ENCODE measurements at places on chromosomes 1 and 21. TPM values are rescaled to one million over a fixed set of nuclear protein-coding genes. Genes with fewer than 3 reads are reported as not detected.
A peak's percentile ranks its signal among the peaks of the same experiment; 100 is the strongest.

Gene CD53
- total RNA-seq = 490 TPM

- no peak overlapping the region for H3K4me3 ChIP-seq
- no peaks in the 10 kb centered on the region for H3K4me1 ChIP-seq
- no peaks in the 10 kb centered on the region for H3K36me3 ChIP-seq
- H3K27ac ChIP-seq = no peak overlapping the region
Observed at GRCh38 chr1:61293197-61293596, 210.8 kb downstream of the NFIA start.

DNA sequence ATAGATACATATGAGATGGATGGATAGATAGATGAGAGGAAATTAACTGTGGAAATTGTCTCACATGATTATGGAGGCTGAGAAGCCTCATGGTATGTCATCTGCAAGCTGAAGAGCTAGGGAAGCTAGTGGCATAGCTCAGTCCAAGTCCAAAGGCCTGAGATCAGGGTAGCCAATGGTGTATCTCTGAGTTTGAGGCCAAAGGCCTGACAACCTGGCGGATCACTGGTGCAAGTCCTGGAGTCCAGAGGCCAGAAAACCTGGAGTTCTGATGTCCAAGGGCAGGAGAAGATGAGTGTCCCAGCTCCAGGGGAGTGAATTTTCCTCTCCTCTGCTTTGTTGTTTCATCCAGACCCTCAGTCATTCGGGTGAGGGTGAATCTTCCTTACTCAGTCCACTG is 43.9 kb upstream of the SPOCD1 start:
- DNase-seq = no peak
- H3K4me1 ChIP-seq = no peaks in the 10 kb centered on the region
- no peak overlapping the region for H3K4me3 ChIP-seq
- no peak overlapping the region for H3K27ac ChIP-seq
- H3K27me3 ChIP-seq = no peaks in the 10 kb centered on the region

DNA sequence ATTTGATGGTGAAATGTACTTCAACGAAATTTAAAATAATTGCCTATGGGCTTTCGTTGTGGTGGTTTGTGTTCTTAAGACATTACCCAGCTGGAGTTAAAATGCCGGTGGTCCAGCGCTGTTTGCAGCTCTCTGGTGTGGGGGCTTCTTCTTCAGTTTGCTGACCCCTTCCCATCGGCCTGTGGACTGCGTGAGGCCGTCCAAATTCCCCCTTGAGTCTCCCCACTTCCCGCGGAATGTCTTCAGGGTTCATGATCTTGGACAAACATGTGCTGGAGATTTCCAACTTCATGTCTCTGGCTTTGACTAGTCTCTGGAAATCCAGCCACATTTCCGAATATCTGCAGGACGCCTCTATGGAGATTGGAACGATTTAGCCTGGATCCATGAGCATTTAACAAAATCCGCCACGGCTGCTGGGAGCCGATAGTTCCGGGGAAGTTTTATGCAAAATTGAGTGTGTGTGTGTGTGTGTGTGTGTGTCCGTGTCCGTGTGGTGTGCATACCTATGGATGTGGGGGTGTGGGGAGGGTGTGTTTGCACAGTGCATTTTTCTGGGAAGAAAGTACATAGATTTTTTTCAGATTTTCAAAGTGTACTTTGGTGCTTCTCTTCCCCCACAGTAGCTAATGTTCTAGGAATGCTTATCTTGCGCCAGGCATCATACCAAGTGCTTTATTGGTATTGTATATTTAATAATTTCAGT is 117.2 kb downstream of the PCP4 start:
- no peak overlapping the region for H3K4me3 ChIP-seq
- DNase-seq = no peak
- no peaks in the 10 kb centered on the region for H3K36me3 ChIP-seq
- H3K4me1 ChIP-seq = no peaks in the 10 kb centered on the region
- no peak overlapping the region for H3K27ac ChIP-seq

DNA sequence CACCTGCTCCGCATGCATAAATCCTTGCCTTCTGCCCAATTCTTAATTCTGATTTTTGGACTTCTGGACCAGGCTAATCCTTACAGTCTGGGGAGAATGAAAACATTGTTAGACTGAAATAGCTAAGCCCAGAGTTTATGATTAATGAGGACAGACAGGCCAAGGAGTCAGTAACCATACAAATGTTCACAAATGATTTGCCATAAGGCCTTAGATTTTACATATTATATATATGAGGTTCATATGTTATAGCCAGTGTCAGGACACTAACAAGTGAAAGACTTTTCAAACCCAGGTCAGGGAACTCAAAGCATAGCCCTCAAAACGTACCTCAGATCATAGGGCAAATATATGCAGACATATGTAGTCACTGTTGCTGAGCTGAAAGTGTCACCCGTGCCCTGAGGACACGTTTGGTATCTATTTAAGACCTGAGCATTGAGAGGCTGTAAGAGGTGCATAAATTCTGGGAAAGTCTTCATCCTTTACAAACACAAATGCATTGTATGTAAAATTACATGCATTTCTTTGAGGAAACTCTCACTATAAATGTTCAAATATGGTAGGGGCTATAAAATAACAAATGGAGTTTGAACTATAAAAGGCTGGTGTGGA is 45.3 kb upstream of the FBXO28 start:
- H3K27me3 ChIP-seq = peaks cover 14% of the 10 kb centered on the region
- no peak overlapping the region for H3K4me3 ChIP-seq
- H3K36me3 ChIP-seq = no peaks in the 10 kb centered on the region
- H3K27ac ChIP-seq = no peak overlapping the region
- DNase-seq = no peak

GRCh38 chr21:38134084-38134873 is 122.5 kb upstream of the KCNJ15 start:
- no peak overlapping the region for H3K27ac ChIP-seq
- H3K4me1 ChIP-seq = no peaks in the 10 kb centered on the region
- H3K27me3 ChIP-seq = no peaks in the 10 kb centered on the region
- H3K36me3 ChIP-seq = no peaks in the 10 kb centered on the region

DNA sequence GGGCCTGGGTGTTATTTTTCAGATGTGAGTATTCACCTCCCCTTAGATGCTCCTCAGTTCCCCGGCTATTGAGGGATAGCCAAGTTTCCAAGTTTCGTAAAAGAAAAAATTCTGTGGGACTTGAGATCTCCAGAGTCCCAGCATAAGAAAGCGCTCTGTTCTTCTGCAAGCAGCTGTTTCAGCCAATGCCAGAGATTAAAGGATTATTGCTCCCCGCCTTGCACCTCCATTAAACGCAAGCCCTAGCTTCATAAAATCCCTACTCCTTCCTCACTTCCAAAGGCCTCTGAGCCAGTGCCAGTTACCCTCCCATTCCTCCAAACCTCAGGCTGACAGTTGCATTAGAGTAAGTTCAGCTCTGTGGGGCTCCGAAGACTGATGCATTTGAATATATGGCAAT is 56.4 kb downstream of the CHIA start:
- peak overlapping the region; percentile 71 for H3K27ac ChIP-seq
- H3K36me3 ChIP-seq = no peaks in the 10 kb centered on the region
- DNase-seq = no peak
- H3K27me3 ChIP-seq = no peaks in the 10 kb centered on the region
- peaks cover 9% of the 10 kb centered on the region for H3K4me1 ChIP-seq

Gene CBR3
- 11.1 TPM for total RNA-seq

GRCh38 chr21:45108808-45109781 is 34.7 kb downstream of the ADARB1 start:
- peak overlapping the region; percentile 94 for H3K27ac ChIP-seq
- H3K36me3 ChIP-seq = no peaks in the 10 kb centered on the region
- H3K4me1 ChIP-seq = peaks cover 94% of the 10 kb centered on the region
- DNase-seq = no peak
- H3K4me3 ChIP-seq = peak overlapping the region; percentile 42

DNA sequence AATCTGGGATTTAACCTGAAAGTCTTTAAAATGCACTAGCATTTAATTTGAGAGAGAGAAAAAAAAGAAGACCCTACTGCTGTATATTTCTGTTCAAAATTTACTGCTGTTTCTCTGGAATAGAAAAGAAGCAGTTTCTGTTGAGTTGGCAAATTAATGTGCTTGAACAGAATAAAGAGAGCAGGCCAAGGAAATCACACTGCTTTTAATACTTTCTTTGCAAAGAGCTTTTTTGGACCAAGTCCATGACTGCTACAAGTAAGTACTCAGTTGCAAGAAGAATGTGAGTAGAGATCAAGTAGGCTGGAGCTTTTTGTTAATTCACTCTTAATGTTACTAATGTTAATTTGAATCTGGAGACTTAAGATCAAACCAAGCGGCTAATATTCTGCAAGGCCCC is 336.2 kb upstream of the SGIP1 start:
- H3K36me3 ChIP-seq = no peaks in the 10 kb centered on the region
- no peak overlapping the region for H3K27ac ChIP-seq
- no peak overlapping the region for H3K4me3 ChIP-seq
- no peaks in the 10 kb centered on the region for H3K27me3 ChIP-seq
- no peaks in the 10 kb centered on the region for H3K4me1 ChIP-seq

Gene INSRR
- not detected for total RNA-seq

Gene VCAM1
- not detected for total RNA-seq

Gene OTUD3
- 19.6 TPM for total RNA-seq

GRCh38 chr1:202165267-202165941 is 5.0 kb upstream of the PTPN7 start:
- H3K4me3 ChIP-seq = no peak overlapping the region
- H3K4me1 ChIP-seq = peaks cover 62% of the 10 kb centered on the region
- no peak overlapping the region for H3K27ac ChIP-seq
- peak; percentile 33 for DNase-seq
- H3K36me3 ChIP-seq = no peaks in the 10 kb centered on the region

GRCh38 chr21:41368735-41369104 is 6.9 kb downstream of the MX2 start:
- no peaks in the 10 kb centered on the region for H3K27me3 ChIP-seq
- H3K4me3 ChIP-seq = peak overlapping the region; percentile 52
- peaks cover 76% of the 10 kb centered on the region for H3K4me1 ChIP-seq

GRCh38 chr1:116768416-116769103 is 14.3 kb downstream of the CD2 start:
- H3K4me3 ChIP-seq = no peak overlapping the region
- H3K36me3 ChIP-seq = no peaks in the 10 kb centered on the region
- DNase-seq = no peak
- H3K4me1 ChIP-seq = peaks cover 19% of the 10 kb centered on the region
- H3K27me3 ChIP-seq = no peaks in the 10 kb centered on the region
- H3K27ac ChIP-seq = no peak overlapping the region

DNA sequence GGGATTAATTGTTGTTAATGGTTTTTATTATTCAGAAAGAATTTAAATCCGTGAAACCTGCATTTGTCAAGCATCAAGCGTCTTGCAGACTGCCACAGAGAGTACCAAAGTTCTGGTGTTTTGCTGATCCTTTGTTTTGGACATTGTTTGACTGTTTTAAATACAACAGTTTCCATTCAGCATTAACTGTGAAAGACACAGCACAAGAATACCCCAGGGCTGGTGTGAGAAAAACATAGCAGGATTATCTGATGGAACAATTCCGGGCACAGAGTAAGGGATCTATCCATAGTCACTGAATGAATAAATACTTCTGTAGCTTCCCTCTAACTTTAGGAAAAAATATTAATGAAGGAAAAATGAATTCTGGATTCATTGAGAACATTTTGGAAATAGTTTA is 202.3 kb downstream of the LTN1 start:
- no peak for DNase-seq
- no peaks in the 10 kb centered on the region for H3K27me3 ChIP-seq
- no peaks in the 10 kb centered on the region for H3K4me1 ChIP-seq

GRCh38 chr1:244171241-244171985 is 120.3 kb downstream of the ZBTB18 start:
- H3K4me1 ChIP-seq = no peaks in the 10 kb centered on the region
- no peak for DNase-seq
- no peaks in the 10 kb centered on the region for H3K27me3 ChIP-seq
- no peaks in the 10 kb centered on the region for H3K36me3 ChIP-seq
- no peak overlapping the region for H3K27ac ChIP-seq

- H3K27me3 ChIP-seq = no peaks in the 10 kb centered on the region
- no peak overlapping the region for H3K4me3 ChIP-seq
- no peak overlapping the region for H3K27ac ChIP-seq
- H3K4me1 ChIP-seq = no peaks in the 10 kb centered on the region
- no peak for DNase-seq
- H3K36me3 ChIP-seq = no peaks in the 10 kb centered on the region
Observed at GRCh38 chr1:67439277-67440029, 9.3 kb upstream of the SERBP1 start.

GRCh38 chr1:169051171-169051570 is 55.3 kb upstream of the ATP1B1 start:
- no peak for DNase-seq
- no peaks in the 10 kb centered on the region for H3K27me3 ChIP-seq
- no peak overlapping the region for H3K4me3 ChIP-seq
- H3K27ac ChIP-seq = no peak overlapping the region
- no peaks in the 10 kb centered on the region for H3K36me3 ChIP-seq

DNA sequence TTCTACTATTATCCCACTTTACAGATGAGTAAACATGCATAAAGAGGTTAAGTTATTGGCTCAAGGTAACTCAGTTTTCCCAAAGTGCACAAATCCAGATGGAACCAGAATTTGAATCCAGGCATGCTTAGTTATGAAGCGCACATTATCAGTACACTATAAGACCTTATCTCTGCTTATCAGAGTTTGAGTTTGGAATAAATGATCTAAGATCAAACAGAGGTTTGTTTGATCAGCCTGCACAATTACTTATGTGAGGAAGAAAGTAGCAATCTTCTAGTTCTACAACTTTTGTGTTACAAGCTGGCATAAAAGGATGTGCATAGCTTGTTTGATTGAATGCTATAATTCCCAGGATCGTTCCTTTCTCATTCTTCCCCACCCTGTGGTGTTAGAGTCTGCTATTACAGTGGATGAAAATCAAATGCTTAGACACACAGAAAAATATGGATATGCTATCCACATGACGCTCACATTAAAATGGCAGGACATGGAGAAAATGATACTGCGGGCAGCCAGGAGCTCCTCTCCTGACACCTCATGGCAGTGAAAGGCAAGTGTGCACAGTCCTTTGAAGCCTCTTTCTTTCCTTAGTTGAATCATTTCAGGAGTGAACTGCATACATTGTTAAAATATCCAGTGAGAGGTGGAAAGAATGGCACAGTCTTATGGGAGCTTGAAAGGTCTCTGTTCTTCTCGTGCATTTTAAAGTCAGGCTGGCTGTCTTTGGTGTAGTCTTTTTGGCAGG is 23.9 kb upstream of the PBX1 start:
- no peaks in the 10 kb centered on the region for H3K4me1 ChIP-seq
- H3K4me3 ChIP-seq = no peak overlapping the region
- H3K36me3 ChIP-seq = no peaks in the 10 kb centered on the region
- DNase-seq = no peak

- H3K27me3 ChIP-seq = no peaks in the 10 kb centered on the region
- H3K36me3 ChIP-seq = no peaks in the 10 kb centered on the region
- H3K27ac ChIP-seq = no peak overlapping the region
- H3K4me1 ChIP-seq = peaks cover 80% of the 10 kb centered on the region
Observed at GRCh38 chr1:12180315-12180714, 13.5 kb downstream of the TNFRSF1B start.

Gene C4BPB
- not detected for total RNA-seq

- no peak for DNase-seq
- no peak overlapping the region for H3K4me3 ChIP-seq
- H3K27me3 ChIP-seq = no peaks in the 10 kb centered on the region
Observed at GRCh38 chr1:234735916-234736315, 125.9 kb upstream of the IRF2BP2 start.

GRCh38 chr1:209607102-209607794 is 23.7 kb downstream of the CAMK1G start:
- no peak for DNase-seq
- H3K36me3 ChIP-seq = no peaks in the 10 kb centered on the region
- H3K27me3 ChIP-seq = no peaks in the 10 kb centered on the region
- no peaks in the 10 kb centered on the region for H3K4me1 ChIP-seq
- no peak overlapping the region for H3K4me3 ChIP-seq

Gene CHODL
- total RNA-seq = 0.19 TPM

Data from B cell (primary cell).